ENCODE measurements at places on chromosomes 13 and 19.

DNA sequence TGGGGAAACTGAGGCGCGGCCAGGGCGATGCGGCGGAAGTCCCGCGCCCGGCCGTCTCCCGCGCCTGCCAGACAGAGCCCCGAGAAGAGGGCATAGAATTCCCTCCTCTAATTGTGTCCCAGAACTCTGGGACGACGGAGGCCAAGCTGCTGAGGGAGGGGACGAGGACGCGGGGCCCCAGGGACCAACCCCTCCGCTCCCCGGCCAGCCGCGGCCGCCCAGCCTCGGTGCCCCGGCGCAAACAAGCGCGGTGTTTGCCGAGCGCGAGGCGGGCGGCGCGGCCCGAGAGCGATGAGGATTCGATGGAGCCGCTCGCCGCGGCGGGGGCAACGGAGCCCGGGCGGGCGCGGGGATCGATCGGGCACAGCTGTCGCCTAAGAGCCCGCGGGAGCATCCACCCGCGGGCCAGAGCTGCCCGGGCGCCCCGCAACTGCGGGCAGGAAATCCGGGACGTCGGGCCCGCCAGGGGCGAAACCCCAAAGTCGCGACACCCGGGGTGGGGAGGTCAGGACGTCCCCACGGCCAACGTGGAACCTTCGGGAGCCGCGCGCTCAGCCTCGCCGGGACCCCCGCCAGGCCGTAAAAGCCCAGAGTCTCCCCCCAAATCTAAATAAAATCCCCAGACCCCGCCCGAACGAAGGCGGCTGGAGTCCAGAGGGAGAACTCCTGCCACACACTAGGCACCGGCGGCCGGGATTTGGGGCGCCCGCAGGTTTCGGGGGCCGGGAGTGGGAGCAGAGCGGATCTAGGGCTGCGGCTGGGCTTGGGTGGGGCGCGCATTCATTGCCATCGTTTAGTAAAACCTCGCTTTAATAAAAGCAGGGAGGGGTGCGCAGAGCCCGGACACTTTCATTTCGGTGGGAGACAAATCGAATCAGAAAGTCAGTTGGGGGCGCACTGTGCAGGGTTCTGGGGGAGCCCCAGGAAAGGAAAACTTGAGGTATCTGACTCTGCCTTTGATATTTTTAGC is 3.6 kb upstream of the ONECUT3 start:
- H3K4me1 ChIP-seq: peaks cover 13% of the 10 kb centered on the region
- peaks cover 18% of the 10 kb centered on the region for H3K36me3 ChIP-seq
- no peak for DNase-seq
- H3K27ac ChIP-seq: no peak overlapping the region

GRCh38 chr19:3978145-3978544 is 7.1 kb downstream of the EEF2 start:
- peaks cover 11% of the 10 kb centered on the region for H3K4me1 ChIP-seq
- H3K27ac ChIP-seq: peak overlapping the region; percentile 86
- peak overlapping the region; percentile 42 for H3K4me3 ChIP-seq
- peaks cover 84% of the 10 kb centered on the region for H3K36me3 ChIP-seq
- H3K27me3 ChIP-seq: no peaks in the 10 kb centered on the region

- H3K4me3 ChIP-seq: no peak overlapping the region
- H3K27me3 ChIP-seq: peaks cover 50% of the 10 kb centered on the region
- DNase-seq: no peak
- no peak overlapping the region for H3K27ac ChIP-seq
These were observed 21.5 kb downstream of the NFIX start for GRCh38 chr19:13016628-13017305.

DNA sequence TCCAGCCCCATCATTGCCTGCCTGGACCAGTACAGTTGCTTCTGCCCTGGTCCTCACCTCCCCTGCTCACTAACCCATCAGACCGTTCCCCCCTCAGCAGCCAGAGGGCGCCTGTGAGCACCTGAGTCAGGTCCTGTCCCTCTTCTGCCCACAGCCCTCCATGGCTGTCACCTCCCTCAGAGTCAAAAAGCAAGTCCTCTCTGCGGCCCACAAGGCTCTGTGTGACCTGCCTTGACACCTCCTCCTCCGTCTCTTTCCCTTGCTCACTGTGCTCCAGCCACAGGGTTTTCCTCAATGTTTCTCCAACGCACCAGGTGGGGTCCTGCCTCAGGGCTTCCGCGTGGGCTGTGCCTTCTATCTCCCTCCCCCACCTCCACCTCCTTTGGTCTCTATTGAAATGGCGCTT is 29.4 kb upstream of the PTPRS start:
- DNase-seq: peak; percentile 8
- no peaks in the 10 kb centered on the region for H3K4me1 ChIP-seq
- H3K4me3 ChIP-seq: no peak overlapping the region
- no peak overlapping the region for H3K27ac ChIP-seq
- H3K27me3 ChIP-seq: no peaks in the 10 kb centered on the region

GRCh38 chr13:20219577-20219976 is 12.5 kb downstream of the GJB6 start:
- H3K36me3 ChIP-seq: no peaks in the 10 kb centered on the region
- H3K27ac ChIP-seq: no peak overlapping the region
- H3K4me3 ChIP-seq: no peak overlapping the region
- H3K4me1 ChIP-seq: peaks cover 4% of the 10 kb centered on the region
- DNase-seq: no peak
- H3K27me3 ChIP-seq: peaks cover 19% of the 10 kb centered on the region

DNA sequence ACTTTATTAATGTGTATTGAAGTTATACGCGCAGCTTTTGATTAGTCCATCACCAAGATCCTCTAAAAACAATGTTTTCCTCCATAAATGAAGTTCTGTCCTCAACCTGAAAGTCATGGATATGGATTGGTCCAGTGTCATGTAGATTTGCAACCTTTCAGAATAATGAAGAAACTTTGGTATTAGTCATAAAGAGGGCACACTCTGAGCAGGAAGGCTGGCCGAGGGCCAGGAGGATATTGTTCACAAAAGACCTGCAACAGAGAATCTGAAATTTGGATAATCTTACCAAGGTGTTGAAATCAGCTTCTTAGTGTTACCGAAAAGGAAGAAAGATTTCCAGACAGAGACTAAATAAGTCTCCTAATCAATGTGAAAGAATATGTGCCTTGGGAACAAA is 20.7 kb downstream of the CLDN10 start:
- H3K4me3 ChIP-seq: no peak overlapping the region
- peaks cover 72% of the 10 kb centered on the region for H3K27me3 ChIP-seq
- no peak overlapping the region for H3K27ac ChIP-seq
- DNase-seq: no peak
- no peaks in the 10 kb centered on the region for H3K4me1 ChIP-seq
- no peaks in the 10 kb centered on the region for H3K36me3 ChIP-seq

GRCh38 chr13:24253520-24254145 is 55.7 kb upstream of the C1QTNF9 start:
- no peak for DNase-seq

DNA sequence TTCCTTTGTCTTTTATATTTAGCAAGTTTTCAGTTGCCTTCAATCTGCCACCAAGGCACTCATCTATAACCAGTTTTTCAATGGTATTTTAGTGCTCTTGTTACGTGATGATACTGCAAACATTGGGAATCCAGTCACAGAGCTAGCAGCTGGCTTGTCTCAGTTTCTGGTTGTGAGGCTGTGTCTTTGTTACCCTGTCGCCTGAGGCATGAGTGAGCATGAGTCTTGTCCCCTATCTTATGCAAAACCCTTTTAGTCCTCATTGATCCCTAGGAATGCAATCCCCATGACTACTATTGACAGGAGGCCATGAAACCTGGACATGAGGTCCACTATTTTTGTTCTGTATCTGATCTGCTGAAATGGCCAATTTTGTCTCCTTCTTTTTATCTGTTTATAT is 391.0 kb downstream of the LMO7 start:
- no peaks in the 10 kb centered on the region for H3K4me1 ChIP-seq
- no peak overlapping the region for H3K27ac ChIP-seq
- no peak overlapping the region for H3K4me3 ChIP-seq
- no peaks in the 10 kb centered on the region for H3K36me3 ChIP-seq

DNA sequence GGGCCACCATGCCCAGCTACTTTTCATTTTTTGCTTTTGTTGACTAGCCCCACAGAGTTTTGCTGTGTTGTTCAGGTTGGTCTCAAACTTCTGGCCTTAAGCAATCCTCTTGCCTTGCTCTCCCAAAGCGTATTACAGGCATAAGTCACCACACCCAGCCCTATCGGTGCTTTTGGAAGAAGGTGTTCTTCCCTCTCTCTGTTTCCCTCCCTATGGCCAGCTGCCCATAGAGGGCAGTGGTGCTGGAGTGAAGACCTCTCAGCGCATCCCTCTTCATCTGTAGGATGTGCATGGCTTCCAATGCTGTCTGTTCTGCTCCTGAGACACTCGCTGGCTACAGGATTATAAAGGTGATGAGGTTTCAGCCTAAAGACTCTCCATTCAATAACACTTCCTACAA is 1.3 kb upstream of the CD22 start:
- no peaks in the 10 kb centered on the region for H3K36me3 ChIP-seq
- H3K4me1 ChIP-seq: no peaks in the 10 kb centered on the region
- no peak overlapping the region for H3K27ac ChIP-seq
- H3K4me3 ChIP-seq: no peak overlapping the region

GRCh38 chr19:49949742-49950589 is 11.0 kb downstream of the SIGLEC11 start:
- no peaks in the 10 kb centered on the region for H3K4me1 ChIP-seq
- no peak overlapping the region for H3K27ac ChIP-seq
- peaks cover 45% of the 10 kb centered on the region for H3K27me3 ChIP-seq

DNA sequence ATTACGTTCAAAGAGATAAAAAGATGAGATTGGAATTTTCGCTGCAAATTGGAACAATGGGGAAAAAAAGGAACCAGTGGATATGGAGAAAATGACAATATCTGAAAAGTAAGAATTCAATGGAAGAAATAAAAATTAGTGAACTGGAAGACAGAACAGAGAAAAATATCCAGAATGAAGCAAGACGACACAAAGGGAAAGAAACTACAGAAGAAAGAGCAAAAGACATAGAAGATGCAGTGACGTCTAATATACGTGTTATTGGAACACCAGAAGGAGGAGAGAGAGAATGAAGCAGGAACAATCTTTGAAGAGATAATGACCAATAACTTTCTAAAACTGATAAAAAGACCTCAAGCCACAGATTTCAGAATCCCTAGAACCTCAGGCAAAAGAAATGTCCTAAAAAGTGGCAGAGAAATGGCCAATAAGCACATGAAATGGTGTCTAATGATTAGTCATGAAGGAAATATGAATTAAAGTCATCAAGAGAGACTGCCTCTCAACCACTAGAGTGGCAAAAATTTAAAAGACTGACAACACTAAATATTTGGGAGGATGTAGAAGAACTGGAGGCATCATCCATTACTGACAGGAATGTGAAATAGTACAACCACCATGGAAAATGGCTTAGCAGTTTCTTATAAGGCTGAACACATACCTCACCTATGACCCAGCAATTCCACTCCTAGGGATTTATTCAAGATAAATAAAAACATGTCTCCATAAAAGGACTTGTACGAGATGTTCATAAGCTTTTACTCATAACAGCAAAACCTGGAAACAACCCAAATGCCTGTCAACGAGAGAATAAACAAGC is 56.5 kb downstream of the GADD45B start:
- H3K27me3 ChIP-seq: no peaks in the 10 kb centered on the region
- no peak overlapping the region for H3K4me3 ChIP-seq
- peaks cover 8% of the 10 kb centered on the region for H3K4me1 ChIP-seq
- no peak overlapping the region for H3K27ac ChIP-seq
- no peak for DNase-seq

DNA sequence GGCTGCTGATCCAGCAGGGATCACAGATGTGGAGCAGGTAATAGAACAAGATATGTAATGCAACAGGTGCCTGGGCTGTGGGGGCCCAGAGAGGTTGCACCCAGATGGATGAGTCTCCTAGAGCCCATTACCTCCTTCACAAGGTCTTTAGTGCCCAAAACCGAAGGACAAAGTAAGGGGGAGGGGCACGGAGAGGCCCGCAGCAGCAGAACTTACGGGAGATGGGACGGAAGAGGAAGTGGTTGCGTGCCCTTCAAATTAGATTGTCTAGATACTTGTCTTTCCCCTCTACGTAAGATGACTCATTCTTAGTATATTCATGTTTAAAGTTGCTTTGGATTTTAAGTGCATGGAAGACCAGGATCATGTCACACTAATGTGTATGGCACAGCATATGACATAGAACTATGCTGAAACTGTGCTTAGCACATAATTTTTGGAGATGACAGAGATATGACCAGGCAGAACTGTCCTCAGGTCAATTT is 5.7 kb upstream of the MRPS31 start:
- peak; percentile 46 for DNase-seq
- peaks cover 14% of the 10 kb centered on the region for H3K4me1 ChIP-seq
- peak overlapping the region; percentile 89 for H3K27ac ChIP-seq
- H3K27me3 ChIP-seq: no peaks in the 10 kb centered on the region
- H3K36me3 ChIP-seq: peaks cover 3% of the 10 kb centered on the region

DNA sequence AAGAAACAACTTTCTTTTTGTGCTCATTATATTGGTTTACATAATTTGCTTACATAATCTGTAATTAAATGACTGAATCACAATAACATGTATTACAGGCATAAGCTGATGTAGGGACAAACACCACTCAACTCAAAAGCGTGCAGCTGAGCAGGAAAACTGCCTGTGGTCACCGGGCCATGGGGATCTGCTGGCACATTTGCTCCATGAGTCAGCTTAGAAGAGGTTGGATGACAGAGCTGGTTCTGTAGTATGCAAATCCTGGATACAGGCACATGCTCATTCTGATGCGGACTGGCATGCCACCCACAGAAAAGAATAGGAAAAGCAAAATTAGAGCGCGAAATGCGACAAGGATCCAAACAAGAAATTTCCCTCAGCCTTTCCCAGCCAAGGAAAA is 128.6 kb downstream of the USP12 start:
- no peak for DNase-seq
- peaks cover 7% of the 10 kb centered on the region for H3K4me1 ChIP-seq
- no peak overlapping the region for H3K27ac ChIP-seq
- no peak overlapping the region for H3K4me3 ChIP-seq
- H3K36me3 ChIP-seq: no peaks in the 10 kb centered on the region

- no peak for DNase-seq
- H3K36me3 ChIP-seq: no peaks in the 10 kb centered on the region
- H3K4me1 ChIP-seq: no peaks in the 10 kb centered on the region
- peaks cover 37% of the 10 kb centered on the region for H3K27me3 ChIP-seq
- H3K4me3 ChIP-seq: no peak overlapping the region
These were observed 20.0 kb downstream of the ENOX1 start for GRCh38 chr13:43766725-43767124.

- no peak overlapping the region for H3K4me3 ChIP-seq
- DNase-seq: no peak
- no peaks in the 10 kb centered on the region for H3K4me1 ChIP-seq
- no peaks in the 10 kb centered on the region for H3K27me3 ChIP-seq
- H3K27ac ChIP-seq: no peak overlapping the region
These were observed 306.0 kb downstream of the GPC5 start for GRCh38 chr13:91704398-91704797.

- peak overlapping the region; percentile 88 for H3K4me3 ChIP-seq
- H3K4me1 ChIP-seq: peaks cover 15% of the 10 kb centered on the region
These were observed 47.1 kb downstream of the TGDS start for GRCh38 chr13:94548821-94549231.

DNA sequence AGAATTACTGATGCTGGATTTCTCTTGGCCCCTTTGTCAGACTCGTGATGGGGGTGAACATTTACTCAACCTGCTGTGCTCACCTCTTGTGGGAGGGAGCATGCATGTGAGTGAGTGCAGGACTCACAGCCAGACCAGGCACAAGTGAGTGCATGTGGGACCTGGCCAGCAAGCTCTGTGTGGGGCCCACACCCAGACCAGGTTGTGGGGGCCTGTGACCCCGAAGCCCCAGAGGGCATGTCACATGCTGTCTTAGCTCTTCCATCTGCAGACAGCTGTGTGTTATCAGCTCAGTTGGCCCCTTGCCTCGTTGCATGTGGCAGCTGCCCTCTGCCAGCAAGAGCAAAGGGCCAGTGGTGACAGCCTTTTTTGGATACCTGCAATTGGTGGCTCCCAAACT is 614.4 kb downstream of the GPC5 start:
- H3K36me3 ChIP-seq: no peaks in the 10 kb centered on the region
- H3K4me3 ChIP-seq: no peak overlapping the region
- no peaks in the 10 kb centered on the region for H3K27me3 ChIP-seq

GRCh38 chr19:39805104-39805503 is 26.4 kb downstream of the LEUTX start:
- no peak for DNase-seq
- H3K4me3 ChIP-seq: no peak overlapping the region

Measured in effector memory CD8-positive, alpha-beta T cell (primary cell).